ENCODE measurements at places on chromosomes 13 and 19.

DNA sequence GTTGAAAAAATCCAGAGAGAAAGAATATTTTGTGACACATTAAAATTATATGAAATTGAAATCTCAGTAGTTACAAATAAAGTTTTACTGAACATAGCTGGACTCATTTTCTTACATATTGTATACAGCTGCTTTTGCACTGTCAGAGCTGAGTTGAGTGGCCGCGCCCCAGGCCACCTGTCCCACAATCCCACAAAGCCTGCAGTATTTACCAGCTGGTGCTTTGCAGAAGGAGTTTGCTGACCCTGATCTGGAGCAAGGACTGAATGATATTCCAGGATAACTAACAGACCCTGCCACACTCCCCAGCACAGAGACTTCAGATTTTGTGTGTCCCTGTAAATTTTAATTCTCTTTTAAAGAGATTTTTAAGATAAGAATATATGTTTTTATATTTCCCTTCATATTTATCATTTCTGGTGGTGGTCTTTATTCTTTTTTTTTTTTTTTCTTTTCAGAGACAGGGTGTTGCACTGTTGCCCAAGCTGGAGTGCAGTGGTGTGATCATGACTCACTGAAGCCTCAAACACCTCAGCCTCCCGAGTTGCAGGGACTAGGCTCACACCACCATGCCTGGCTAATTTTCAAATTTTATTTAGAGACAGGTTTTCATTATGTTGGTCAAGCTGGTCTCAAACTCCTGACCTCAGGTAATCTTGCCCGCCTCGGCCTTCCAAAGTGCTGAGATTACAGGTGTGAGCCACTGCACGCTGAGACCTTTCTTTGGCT is 48.5 kb downstream of the TDRD12 start:
- no peak for DNase-seq

GRCh38 chr13:30192320-30193093 is 114.8 kb downstream of the KATNAL1 start:
- no peak for DNase-seq

DNA sequence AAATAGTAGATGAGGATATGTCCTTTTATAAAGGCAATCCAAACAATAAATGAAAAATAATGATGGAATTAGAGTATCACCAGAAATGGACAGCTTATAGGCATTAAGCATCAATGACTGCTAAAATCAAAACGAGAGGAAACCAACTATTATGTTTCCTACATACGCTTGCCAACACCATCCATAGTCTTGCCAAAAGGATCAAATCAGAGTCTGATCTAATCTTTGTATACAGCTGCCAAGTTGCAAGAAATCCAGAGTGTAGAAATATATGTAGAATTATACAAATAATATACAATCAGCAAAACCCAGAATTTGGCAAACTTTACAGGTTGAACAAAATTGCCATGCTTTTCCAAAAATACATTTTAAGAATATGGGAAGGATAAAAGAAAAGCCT is 1661.6 kb downstream of the SLITRK1 start:
- DNase-seq, result no peak

DNA sequence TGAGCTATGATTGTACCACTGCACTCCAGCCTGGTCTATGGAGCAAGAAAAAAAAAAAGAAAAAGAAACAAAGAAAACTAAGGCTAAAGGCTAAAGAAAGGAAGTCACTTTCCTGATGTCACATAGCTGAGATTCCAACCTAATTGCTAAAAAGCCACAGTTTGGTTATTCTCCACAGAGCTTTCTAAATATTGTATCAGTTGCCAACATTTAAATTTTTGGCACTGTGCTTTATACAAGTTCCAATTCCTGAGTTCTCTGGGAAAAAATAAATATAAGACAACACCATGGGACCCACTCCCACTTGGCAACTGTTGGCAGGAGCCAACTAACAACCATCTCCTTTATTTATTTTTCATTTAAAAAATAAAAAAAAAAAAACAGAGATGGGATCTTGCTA is 11.2 kb upstream of the LYPD3 start:
- DNase-seq, result peak; percentile 83
